ENCODE measurements at places on chromosomes 4 and X.
A peak's percentile ranks its signal among the peaks of the same experiment; 100 is the strongest.

DNA sequence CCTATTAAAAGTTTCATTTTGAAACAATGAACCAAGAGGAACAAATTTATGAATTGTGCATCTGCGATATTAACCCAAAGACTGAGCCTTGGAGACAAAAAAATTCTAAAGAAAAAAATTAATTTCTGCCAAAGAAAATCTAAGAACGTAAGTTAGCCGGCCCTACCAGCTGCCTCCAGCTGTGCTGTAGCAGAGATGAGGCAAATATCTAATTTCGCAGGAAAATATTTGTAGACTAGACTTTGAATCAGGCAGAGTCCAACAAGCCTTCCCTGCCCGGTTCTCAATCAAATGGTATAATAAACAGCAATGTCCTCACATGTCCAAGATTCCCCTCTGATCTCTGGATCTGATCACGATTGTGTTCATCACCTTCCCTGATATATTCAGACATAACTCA is 21.2 kb upstream of the SMIM20 start:
- DNase-seq: no peak

DNA sequence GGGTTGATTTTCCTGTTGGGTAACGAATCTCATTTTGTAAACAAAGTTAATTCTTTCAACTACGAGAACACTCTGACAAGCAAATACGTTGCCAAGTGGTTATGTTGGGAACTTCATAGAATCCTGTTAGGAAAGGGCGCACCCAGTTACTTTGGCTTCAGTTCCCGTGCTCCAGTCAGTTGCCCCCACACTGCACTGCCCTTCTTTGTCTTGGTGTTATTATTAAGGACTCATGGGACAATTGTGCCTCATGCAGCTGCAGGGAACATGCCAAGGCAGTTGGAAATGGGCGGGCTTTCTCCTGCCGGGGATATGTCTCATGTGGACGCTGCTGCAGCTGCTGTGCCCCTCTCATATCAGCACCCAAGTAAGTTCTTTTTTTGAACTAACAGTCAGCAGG is 28.9 kb downstream of the OFD1 start:
- no peak for DNase-seq

- DNase-seq: peak; percentile 38
These were observed 15.4 kb downstream of the CXCL2 start for GRCh38 chr4:74083546-74083945.

GRCh38 chrX:1673337-1673736 is 58.5 kb downstream of the ASMT start:
- DNase-seq: peak; percentile 30

- DNase-seq: no peak
These were observed 312.0 kb downstream of the CAMK2D start for GRCh38 chr4:113449410-113449974.

GRCh38 chr4:168832763-168833575 is 177.1 kb downstream of the CBR4 start:
- DNase-seq: no peak

DNA sequence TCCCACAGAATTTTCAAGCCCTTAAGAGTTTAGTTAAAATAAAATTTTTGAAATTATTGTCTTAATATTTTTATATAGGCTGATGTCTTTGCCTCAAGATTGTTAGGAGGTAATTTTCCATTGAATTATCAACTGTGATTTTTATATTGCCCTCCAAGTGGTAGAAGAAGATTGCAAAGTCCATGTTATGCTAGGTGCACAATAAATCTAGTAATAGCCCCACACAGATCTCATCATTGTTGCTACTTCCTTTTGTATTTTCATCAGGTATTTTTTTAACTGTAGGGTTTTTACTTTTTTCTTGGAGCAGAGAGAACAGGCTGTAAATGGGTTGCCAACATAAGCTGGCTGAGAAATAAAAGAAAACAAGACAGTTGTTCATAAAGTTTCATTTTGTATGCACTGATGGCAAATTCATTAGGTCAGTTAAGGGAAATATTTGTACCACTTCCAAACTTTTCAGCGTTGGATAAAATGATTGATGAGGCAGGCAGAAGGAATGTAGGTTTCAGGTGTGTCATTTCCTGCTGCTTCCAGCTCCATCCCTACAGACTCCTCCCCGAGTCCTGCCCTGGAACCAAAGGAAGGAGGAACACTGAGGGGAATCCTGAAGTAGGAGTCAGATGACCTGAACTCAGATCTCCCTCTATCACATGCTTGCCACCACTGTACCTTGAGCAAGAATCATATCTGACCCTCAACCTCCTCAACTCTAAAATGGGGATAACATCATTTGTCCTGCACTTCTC is 105.5 kb downstream of the PRRG1 start:
- no peak for DNase-seq

GRCh38 chr4:72591547-72592454 is 22.8 kb upstream of the ADAMTS3 start:
- DNase-seq: no peak

GRCh38 chrX:49187028-49187394 is 838 bp upstream of the PRICKLE3 start:
- no peak for DNase-seq

DNA sequence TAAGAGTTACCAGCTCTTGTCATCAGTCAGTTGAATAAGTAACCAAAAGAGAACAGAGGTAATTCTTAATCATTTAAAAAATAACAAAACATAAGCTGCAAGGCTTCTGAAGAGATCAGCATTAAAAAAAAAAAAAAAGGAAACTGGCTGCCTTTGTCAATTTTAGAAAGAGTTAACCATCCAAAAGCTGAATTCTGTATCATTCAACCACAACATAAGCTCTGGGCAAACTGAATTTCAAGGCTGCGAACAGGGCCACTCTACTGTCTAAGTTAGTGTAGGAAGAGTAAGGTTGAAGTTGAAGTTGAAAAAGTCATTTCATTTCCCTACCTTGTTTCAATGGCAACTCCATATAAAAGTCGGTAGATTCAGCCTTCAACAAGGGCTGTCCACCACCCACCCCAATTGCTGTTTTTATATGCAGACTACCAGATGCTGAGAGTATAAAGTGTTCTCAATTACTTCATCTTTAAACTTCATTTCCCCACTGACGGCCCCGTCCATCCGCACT is 1.1 kb upstream of the LIN54 start:
- DNase-seq: no peak

DNA sequence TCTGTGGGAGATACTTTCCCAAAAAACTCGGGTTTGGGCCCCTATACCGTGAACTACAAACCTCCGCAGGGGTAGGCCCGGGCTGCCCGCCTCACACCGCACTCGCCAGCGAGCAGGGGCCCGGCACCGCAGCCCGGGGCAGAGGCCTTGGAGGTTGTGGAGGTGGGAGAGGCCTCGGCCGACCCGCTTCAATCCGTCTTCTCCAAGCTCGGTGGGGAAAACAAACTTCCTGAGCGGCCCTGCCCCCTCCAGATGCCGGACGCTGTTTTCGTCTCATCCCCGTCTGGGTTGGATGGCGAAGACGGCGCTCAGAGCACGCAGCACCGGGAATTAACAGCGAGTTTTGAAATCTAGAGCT is 442 bp upstream of the MCUB start:
- peak; percentile 21 for DNase-seq

GRCh38 chrX:23855569-23855968 is 52.2 kb downstream of the APOO start:
- DNase-seq: no peak

GRCh38 chr4:27276307-27277073 is 415.8 kb downstream of the STIM2 start:
- DNase-seq: no peak

DNA sequence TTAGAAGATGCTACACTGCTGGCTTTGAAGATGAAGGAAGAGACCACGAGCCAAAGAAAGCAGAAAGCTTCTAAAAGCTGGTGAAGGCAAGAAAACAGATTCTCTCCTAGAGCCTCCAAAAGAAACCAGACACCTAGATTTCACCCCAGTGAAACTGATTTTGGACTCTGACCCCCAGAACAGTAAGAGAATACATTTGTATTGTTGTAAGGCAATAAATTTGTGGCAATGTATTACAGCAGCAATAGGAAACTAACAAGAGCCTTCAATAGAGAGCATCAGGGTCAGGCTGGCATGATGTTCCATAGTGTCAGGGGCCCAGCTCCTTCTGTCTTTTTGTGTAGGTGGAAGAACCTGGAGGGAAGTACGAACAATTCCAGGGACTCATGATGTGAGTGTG is 6.0 kb upstream of the TEC start:
- no peak for DNase-seq

DNA sequence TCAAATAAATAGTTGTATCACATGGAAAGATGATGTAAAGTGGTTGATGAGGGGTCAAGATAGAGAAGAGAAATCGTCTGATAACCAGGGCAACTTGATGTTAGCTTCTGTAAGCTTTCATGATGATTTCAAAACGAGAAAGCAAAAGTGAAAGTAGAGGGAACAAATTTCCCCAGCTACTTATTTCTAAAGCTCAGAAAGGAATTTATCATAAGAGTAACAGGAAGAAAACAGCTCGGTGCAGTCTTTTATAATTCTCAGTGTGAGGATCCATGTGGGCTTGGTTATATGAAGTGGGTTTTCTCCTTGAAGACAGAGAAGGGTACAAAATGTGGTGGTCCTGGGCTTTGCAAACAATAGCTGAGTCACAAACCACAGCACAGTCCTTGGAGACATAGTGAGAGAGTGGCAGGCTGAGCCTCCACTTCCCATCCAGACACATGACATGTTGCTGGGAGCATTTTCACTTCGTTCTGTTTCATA is 32.1 kb upstream of the GLRA2 start:
- peak; percentile 18 for DNase-seq

DNA sequence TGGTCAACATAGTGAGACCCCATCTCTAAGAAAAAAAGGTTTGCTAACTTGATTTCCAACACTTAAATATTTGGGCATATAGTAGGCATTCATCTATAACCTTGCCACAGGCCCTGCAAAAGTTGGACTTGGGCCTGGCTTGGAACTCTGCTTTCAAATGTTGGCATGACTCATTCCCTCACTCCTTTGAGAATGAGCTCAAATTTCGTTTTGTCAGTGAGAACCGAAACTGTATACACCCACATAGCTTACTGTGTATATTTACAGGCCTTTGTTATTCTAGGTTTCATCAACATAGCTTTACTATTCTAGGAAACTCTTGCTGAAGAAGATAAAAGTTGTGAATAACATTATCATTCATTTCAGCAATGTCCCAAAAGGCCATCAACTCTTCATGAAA is 88.7 kb upstream of the ELOVL6 start:
- no peak for DNase-seq

- no peak for DNase-seq
These were observed 1.4 kb downstream of the PALLD start for GRCh38 chr4:168498251-168498650.

- DNase-seq: no peak
These were observed 58.2 kb upstream of the DDIT4L start for GRCh38 chr4:100248476-100248875.

GRCh38 chrX:38656350-38656915 is 95.1 kb downstream of the TSPAN7 start:
- DNase-seq: no peak

DNA sequence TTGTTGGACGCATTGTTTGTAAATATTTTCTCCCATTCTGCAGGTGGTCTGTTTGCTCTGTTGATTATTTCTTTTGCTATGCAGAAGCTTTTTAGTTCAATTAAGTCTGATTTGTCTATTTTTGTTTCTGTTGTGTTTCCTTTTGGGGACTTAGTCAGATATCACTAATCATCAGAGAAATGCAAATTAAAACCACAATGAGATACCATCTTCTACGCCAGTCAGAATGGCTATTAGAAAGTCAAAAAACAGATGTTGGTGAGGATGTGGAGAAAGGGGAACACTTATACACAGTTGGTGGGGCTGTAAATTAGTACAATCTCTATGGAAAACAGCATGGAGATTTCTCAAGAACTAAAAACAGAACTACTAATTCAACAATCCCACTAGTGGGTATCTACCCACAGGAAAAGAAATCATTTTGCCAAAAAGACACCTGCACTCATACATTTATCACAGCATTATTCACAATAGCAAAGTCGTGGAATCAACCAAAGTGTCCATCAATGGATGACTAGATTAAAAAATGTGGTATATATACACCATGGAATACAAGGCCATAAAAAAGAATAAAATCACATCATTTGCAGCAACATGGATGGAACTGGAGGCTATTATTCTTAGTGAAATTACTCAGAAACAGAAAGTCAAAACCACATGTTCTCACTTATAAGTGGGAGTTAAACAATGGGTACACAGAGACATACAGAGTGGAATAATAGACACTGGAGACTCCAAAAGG is 8.1 kb downstream of the COQ2 start:
- no peak for DNase-seq

DNA sequence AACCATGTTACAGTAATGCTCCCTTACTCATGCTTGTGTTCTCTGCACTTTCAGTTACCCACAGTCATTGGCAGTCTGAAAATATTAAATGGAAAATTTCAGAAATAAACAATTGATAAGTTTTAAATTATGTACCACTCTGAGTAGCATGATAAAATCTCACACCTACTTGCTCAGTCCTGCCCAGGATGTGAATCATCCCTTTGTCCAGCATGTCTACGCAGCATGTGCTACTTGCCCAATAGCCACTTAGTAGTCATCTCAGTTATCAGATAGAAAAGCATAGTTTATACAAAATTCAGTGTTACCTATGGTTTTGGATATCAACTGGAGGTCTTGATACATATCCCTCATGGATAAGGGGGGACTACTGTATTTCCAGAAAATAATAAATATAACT is 577.1 kb downstream of the GALNTL6 start:
- no peak for DNase-seq

GRCh38 chr4:106286611-106287010 is 29.4 kb downstream of the TBCK start:
- no peak for DNase-seq

DNA sequence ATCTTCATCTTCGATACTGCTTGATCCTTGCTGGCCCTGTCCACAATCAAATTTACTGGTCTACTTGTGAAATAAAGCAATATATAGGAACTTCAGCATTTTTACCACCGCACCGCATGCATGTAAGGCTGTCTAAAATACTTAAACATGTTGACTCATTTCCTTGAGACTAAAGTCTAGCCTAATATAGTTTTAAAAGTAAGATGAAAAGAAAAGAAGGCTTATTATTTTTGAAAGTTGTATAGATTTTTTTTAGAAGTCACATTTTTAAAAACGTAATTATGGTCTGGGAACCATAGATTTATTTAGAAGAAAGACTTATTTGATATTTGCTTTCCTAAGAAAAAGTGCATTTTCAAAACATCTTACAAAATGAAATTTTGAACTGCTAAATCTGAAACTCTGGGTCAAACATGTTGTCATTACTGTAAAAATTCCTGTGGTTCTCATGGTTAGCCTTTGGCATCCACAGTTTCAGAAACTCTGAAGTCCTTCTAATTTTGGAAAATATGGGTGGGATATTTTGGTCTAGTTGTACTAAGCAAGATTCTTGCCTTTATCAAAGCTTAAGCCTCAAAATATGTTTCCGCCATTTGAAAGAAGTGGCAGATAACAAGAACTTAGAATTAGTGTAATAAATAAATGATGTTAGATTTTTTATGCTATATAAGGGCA is 423.5 kb upstream of the CTSO start:
- DNase-seq: no peak

DNA sequence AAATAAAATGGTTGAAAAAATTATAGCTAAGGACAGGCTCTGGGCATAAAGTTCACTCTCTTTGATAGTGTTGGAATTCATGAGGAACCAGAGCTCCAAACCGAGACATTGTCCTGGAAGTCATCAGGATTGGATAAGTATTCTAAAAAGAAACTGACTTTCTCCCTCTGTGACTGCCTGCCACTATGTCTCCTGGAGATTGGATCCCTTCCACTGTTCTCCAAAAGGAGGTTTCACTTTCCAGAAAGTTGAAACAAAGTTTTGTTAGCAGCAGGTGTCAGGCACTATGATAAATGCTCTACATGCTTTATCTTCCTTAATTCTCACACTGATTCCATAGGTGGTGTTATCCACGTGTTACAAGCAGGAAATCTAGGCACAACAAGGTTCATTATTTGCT is 16.8 kb downstream of the BANK1 start:
- DNase-seq: no peak

- no peak for DNase-seq
These were observed 97.2 kb upstream of the CLNK start for GRCh38 chr4:10781805-10782204.

Data from CD14-positive monocyte (primary cell).